Activated naive CD4-positive, alpha-beta T cell treated with anti-CD3 and anti-CD28 coated beads, Interleukin-2, amount 10 ng/mL, durations not matched to agents 7 days and 5 days (primary cell): ENCODE measurements at places on chromosomes 16 and 17.

DNA sequence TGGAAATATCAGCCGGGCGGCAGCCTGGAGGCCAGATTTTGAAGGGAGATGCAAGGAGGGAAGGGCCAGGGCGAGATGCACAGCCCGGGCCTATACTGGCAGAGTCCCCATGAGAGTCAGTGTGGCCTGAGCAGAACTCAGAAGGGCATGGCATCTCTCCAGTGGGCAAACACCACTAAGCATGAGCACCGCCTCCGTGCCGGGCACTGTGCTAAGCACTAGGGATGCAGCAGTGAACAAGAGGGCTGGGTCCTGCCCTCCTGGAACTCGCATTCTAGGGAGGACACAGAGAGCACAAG, 33.5 kb downstream of the TK2 start:
- DNase-seq: no peak

GRCh38 chr16:27450196-27450549, 48.2 kb downstream of the IL21R start:
- DNase-seq: no peak

DNA sequence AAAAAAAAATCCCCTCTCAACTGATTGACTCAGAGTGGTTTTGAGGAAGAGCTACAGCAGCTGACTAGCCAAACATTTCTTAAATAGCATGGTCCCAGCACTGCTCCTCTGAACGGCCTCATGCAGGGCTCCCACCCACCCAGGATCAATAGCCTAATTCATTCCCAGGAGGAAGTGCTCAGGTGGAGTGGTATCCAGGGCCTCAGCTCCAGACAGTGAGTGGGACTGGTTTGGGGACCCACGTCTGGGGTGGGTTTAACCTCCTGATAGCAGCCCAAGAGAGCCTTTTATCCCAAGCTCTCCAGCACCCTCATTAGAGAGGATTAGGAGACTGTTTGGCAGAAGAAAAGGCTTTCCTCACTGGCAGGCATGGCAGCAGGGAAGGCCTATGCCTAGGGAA, 68.5 kb upstream of the CDH5 start:
- no peak for DNase-seq

DNA sequence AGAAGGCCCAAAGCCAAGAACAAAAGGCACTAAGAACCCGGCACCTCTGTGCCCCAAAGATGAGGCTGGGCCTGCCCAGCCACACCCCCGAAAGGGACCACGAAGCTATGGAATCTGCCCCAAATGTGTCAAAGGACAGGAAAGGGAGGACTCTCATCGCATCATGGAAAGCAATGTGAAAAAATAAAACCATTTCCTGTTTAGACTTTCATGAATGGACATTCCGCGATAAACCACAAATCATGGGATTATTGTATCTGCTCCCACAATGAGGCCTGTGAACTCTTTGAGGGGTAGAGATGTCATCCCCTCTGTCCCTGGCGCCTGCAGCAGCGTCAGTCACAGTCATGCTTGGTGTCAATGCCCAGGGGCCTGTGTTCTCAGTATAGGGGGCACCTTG, 135.0 kb downstream of the COPRS start:
- DNase-seq: no peak

DNA sequence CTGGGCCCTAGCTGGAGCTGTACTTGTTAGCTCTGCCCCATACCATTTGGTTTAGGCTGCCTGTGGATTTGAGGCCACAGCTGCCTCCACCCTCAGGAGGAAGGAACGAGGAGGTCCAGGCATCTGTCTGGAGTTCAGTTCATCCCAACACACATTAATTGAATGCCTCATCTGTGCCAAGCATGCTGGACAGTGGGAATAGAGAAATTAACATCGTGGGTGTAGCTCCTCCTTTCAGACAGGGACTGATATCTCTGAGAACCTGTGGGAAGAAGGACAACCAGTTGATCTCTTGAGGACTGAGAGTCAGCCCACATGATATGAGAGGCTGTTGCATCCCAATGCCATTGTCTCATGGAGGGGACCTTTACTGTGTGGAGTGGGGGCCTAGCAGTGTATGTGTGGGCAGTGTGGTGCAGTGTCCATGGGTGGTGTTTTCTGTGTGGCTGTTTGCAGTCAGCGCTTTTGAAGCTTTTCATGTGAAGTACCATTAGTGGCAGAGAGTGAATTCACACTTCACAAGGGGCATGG, 29.4 kb upstream of the DDX52 start:
- DNase-seq: no peak

- DNase-seq: no peak
These were observed 3.0 kb downstream of the LASP1 start for GRCh38 chr17:38872671-38873385.

- DNase-seq: no peak
These were observed 10.5 kb downstream of the OSBPL7 start for GRCh38 chr17:47810901-47811635.

GRCh38 chr16:19240494-19240893, 45.0 kb upstream of the CLEC19A start:
- no peak for DNase-seq

GRCh38 chr17:34670618-34671017, 91.2 kb downstream of the TMEM132E start:
- no peak for DNase-seq

DNA sequence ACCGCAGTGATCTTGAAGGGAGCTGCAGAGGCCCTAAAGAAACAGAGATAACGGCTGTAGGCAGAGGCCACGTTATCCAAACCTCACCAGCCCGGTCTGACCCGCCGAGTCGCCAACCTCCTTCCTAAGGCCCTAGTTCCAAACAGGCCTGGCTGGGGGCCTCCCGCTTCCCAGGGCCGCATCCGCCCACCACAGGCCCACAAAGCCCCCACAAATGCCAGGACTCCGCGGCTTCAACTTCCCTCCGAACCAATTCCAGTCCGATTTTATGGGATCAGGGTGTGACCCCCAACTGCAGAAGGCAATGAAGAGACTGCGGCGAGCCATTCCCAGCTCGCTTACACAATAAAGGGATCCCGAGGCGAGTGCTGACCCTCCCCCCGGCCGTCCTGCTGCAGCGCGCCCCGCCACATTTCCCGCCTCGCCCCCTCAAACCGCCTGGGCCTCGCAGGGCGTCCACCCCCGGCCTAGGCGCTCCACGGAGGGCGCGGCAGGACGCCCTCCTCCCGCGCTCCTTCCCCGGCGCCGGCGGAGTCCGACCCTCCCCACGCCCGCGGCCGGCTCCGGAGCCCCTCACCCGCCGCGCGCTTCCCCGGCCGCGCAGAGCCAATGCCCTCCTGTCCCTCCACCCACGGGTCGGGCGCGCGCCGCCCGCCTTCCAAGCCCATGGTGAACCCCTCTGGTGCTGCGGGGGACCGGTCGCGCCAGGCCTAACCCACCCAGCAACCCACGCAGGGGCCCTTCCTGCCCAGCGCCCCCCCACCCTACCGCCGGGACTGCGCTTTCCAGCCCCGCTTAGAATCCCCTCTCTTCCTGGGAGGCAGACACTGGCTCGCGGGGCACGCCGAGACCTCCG, 926 bp downstream of the MYH10 start:
- peak; percentile 48 for DNase-seq

DNA sequence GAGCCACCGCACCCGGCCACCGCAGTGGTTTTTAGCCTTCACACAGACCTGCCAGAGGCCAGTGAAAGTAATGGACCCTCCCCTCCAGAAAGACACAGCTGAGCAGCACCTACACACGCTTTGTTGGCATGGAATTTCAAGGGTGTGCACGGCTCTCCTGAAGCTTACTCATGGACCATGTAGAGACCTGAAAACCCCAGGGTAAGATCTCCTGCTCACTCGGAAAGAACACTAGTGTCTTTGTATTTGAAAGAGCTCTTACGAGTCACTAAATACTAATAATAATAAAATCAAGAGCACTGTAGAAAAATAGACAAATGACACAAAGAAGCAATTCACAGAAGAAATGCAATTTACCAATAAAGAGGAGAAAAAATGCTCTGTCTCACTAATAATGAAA, 20.0 kb downstream of the SLC43A2 start:
- no peak for DNase-seq

DNA sequence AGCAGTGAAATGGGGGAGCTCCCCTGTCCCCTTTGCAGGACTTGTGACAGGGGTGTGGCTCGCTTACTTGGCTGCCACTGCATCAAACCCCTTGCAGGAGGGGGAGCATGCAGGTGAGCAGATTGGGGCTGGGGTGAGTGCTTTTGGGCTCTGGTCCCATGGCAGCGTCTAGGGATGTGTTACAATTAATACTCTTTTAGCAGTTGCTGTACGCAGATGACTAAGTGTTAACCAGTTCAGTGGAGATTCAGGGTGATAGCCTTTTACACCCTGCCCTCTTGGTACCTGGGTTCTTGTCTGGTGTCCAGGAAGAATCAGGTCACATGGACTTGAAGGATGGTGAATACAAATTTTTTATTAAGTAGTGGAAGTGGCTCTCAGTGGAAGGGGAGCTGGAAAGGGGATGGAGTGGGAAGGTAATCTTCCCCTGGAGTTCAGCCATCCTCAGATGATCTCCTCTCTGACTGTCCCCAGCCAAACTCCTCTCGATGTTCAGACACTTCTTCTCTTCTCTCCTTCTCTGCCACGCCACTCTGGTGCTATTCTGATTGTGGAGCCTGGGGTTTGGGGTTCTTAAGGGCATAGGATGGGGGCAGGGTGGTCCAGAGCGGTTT, 100.1 kb downstream of the MARF1 start:
- no peak for DNase-seq

DNA sequence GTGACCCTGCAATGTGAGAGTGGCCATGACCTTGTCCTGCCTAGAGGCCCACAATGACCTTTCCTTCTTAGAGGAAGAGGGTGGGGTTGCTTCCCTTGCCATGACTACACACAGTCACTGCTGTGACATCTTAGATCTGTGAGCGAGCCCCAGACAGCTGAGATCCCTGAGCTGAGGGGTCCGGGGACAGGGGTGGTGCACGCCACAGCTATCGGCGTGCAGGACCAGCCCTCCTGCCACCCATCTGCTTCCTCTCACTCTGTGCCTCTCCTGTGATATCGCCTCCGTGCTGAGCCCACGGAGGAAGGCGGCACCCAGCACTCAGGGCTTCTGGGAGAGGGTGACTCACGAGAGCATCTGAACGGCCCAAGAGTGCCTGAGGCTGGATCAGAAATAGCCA, 35.2 kb downstream of the KIAA0513 start:
- no peak for DNase-seq

DNA sequence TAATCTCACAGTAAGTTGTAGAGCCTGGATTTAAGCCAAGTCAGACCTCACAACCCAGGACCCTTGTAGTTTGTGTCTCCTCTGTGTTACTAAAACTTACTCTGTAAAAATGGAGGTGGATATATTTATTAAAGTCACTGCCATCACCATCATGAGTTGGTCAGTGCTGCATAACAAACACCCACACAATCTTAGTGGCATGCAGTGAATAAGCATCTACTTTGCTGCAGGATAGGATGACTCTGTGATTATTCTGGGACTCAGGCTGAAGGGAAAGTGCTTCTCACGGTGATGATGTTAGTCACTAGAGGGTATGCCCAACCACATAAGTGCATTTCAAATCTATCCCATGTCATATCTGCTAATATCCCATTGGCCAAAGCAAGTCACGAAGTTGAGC, 398.7 kb downstream of the XYLT1 start:
- DNase-seq: no peak

DNA sequence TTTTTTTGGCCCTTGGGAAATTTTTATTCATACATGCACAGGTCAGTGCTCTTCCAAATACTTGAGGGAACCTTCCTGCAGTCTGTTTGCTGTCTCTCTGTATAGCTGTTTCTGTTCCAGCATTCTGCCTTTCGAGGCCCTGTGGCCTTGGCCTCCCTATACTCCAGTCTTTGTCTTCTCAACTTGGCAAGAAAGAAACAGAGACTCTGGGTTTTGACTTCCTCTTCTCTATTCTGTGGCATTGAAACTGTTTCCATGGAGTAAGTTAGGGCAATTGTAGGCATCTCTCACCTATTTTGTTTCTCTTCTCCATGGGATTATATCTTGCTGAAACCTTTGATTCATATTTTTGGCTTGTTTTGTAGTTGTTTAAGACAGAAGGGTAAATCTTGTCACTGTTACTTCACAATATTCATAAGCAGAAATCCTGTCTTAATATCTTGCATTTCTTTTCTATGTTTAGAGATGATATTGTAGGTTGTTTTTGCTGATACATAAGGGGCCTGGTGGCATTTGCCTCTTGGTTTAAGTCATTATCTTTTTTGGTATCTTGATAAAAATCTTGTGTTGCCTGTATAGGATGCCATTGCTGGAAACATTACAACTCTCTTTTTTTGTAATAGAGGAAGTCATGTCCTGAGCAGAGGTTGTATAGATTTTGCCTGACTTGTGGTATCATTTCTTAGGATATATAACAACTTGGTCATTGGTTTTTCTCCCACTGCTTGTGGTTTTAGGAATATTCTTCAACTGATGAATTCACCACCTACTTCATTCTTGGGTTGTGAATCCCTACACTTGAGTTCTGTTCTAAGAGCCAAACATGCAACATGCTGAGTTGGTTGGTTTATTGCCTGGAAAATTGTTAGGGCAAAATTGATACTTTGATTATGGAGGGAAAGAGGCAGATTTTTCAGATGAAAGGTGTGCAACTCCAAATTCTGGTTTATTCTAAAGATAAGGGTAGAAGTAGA, 168.6 kb downstream of the FTO start:
- no peak for DNase-seq

- DNase-seq: no peak
These were observed 104.7 kb upstream of the TMEM132E start for GRCh38 chr17:34474706-34475105.

DNA sequence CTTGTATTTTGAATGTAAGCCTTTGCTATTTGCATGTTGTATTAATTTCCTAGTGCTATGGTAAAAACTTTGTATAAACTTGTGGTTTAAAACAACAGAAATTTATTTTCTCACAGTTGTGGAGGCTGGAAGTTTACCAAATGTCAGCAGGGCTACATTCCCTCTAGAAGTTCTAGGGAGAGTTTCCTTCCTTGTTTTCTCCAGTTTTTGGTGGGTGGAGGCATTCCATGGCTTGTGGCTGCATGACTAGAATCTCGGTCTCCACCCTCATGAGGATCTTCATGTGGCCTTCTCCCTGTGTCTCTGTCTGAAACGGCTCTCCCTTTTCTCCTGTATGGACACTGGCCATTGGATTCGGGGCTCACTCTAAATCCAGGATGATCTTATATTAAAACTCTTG, 482.2 kb upstream of the GOT2 start:
- no peak for DNase-seq

DNA sequence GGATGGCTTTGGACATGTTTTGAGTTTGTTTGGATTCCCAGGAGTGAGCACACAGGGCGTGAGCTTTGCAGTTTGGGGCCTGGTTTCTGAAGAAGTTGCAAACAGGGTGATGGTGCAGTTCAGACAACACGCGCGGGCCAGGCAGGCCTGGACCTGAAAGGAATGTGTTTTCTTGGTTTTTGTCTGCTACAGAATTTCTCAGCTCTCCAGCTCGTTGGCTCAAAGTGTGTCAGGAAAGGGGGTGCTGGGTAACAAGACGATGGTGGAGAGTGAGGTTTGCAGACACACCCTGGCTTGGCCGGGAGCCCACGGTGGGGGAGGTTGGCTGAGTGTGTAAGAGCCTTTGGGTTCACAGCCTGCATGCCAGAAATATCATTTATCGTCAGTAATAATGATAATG, 82.3 kb downstream of the CMIP start:
- DNase-seq: no peak
